CD4-positive, alpha-beta T cell treated with Interleukin-4 for 1 hour (primary cell): ENCODE measurements at places on chromosomes 11 and 22.

GRCh38 chr11:86787018-86787536, 13.3 kb upstream of the PRSS23 start:
- no peak for DNase-seq

- no peak for DNase-seq
These were observed 4.7 kb downstream of the FADS2 start for GRCh38 chr11:61832754-61833153.

DNA sequence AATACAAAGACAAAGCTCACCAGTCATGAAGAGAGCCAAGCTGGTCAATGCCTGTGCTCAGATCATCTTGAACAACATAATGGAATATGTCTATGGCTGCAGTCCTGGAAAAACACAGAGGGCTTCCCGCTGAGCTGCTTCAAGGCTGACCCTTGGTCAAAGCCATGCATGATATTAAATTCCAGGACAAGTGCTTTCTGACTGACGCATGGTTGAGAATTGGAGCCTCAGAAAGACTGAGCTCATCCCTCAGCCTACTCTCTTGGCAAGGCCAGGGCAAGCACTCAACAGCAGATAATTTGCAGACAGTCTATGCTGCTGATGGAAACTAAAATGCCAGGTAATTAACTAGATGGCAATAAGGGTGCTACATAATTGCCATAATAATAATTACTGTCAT, 89.2 kb downstream of the GALNT18 start:
- no peak for DNase-seq

DNA sequence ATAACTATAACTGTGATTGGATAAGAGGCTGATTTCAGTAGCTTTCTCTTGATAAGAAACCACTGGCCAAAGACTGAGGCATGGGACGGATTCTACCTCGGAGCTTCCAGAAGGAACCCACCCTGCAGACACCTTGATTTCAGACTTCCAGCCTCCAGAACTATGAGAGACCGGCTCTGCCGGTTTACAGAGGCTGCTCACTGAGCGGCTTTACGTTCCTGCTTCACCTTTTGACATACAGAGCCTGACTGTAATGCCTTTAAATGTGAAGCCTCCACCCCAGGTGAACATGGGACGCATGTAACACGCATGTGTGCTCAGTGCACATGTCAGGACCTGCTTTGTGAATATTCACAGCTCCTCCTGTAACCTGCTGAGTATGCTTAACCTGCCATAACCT, 361.5 kb downstream of the CTTN start:
- DNase-seq = no peak

DNA sequence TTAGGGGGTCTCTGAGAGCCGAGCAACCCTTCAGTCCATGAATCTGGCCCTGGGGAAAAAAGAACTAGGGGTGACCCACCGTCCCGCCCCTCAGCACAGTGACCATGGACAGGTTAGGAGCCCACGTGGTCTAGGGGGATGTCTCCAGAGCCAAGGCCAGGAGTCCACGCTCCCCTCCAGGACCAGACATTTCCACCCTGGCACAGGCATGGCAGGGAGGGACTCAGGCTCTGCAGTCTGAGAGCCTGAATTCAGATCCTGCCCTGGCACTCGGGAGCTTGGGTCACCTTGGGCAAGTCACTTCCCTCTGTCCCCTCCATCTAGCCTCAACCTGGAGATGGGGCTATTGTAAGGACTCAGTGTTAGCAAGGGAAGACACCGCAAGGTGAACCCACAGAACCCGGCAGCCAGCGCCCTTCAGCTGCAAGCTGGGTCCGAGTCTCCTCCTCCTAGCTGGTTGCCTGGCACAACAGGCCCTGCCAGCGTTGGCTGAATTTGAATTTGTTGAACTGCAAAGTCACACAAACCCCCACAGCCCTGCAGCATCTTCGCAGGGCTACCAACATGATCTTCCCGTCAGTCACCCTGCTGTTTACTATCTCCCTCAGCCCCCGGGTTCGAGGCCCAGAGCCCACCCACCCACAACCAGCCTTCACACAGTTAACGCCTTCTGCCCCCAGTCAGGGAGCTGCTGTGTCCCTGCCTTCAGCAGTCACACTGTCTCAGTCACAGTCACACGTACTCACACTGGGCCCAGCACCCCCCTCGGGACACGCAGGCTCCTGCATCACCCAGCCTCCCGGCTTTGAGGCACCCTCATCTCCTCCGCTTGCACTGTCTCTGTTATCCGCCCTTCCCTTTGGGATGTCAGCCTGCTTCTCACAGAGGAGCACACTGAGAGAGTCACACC, 603 bp upstream of the PDGFB start:
- DNase-seq = no peak

GRCh38 chr11:14376920-14377319, 17.9 kb upstream of the RRAS2 start:
- DNase-seq = no peak
